Esophagus squamous epithelium (tissue), 5 donors: ENCODE measurements at places on chromosomes 3 and 15. TPM values are rescaled to one million over a fixed set of nuclear protein-coding genes. Genes with fewer than 3 reads are reported as not detected.
A peak's percentile ranks its signal among the peaks of the same experiment; 100 is the strongest.

GRCh38 chr3:187210091-187210490 lies 12.8 kb downstream of the RTP1 start:
- no peak overlapping the region for H3K4me3 ChIP-seq
- peak overlapping the region; percentile 35 for H3K27ac ChIP-seq
- no peak for DNase-seq
- no peaks in the 10 kb centered on the region for H3K27me3 ChIP-seq
- peaks cover 46% of the 10 kb centered on the region for H3K4me1 ChIP-seq

- H3K27ac ChIP-seq, result no peak overlapping the region
- H3K36me3 ChIP-seq, result no peaks in the 10 kb centered on the region
- no peak overlapping the region for H3K4me3 ChIP-seq
- DNase-seq, result no peak
Measured at GRCh38 chr3:81443958-81444357, 317.5 kb downstream of the GBE1 start.

GRCh38 chr15:65801229-65801805 lies 9.2 kb upstream of the DENND4A start:
- no peak overlapping the region for H3K4me3 ChIP-seq
- H3K36me3 ChIP-seq, result no peaks in the 10 kb centered on the region
- peaks cover 7% of the 10 kb centered on the region for H3K4me1 ChIP-seq

DNA sequence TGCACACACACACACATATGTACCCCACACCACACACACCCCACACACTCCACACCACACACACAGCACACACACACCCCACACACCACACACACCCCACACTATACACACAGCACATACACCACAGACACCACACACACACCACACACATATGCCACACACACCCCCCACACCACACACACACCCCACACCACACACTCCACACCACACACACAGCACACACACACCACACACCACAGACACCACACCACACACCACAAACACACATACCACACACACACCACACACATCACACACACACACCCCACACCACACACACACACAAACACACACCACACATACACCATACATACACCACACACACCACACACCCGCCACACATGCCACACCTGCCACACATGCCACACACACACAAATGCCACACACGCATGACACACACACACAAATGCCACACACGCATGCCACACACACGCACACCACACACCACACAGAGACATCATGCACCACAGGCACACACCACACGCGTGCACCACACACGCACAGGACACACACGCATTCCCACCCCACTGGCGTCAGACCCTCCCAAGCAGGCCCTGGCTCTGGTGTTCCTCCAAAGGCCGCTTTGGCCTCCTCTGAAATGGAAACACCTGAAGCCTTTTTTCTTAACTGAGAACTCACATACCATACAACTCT lies 15.7 kb downstream of the CHST13 start:
- DNase-seq, result no peak
- H3K4me3 ChIP-seq, result no peak overlapping the region
- H3K36me3 ChIP-seq, result no peaks in the 10 kb centered on the region
- peaks cover 8% of the 10 kb centered on the region for H3K4me1 ChIP-seq
- no peak overlapping the region for H3K27ac ChIP-seq

DNA sequence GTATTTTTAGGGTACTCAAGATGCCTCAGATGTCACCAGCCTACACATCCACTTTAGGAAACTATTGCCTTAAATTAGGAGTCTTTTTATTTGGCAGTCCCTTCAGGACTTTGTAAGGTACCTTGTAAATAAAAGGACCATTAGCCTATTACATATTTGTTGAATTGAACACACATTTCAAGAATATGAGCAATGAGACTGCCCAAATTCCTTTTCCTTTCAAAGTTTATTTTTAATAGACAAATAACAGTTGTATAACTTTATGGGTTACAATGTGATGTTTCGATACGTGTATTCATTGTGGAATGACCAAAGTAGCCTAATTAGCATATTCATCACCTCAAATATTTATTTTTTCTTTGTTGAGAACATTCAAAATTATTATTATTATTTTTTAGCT lies 176.7 kb upstream of the PDZRN3 start:
- H3K27ac ChIP-seq, result no peak overlapping the region
- H3K4me3 ChIP-seq, result no peak overlapping the region
- no peaks in the 10 kb centered on the region for H3K27me3 ChIP-seq
- no peaks in the 10 kb centered on the region for H3K36me3 ChIP-seq
- H3K4me1 ChIP-seq, result peaks cover 9% of the 10 kb centered on the region

DNA sequence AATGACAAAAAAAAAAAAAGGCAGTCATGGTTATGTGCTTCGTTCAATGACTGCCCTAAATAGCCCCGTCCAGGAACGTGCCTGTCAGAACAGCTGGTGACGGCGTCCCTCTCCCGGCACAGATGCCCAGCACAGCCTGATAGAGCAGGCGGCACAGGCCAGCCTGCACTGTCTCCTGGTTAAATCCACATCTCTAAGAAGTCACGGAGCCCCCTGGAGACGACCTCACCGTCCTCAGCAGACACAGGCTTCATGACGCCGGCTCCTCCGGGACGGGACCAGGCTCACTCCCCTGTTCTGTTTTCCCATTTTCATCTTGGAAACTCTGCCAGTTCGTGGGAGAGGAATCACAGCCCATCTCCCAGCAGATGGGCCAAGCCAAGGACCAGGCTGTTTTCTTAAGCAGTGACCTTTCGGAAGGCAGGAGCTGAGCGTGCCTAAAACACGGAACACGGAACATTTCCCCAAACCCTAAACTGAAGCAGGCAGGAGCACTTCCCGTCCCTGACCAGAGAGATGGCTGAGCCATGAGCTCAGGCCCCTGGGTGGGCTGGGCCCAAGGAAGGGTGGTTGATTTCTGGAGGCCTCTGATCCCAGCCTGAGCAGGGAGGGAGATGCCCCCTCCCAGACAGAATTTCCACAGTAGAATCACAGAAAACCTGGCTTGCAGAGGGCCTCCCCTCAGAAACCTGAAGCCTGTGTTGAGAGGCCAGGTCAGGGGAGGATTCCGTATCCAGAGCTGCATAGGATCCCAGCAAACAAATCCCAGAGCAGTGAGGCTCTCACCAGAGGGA lies 35.9 kb downstream of the ADCY5 start:
- peak overlapping the region; percentile 71 for H3K27ac ChIP-seq
- H3K4me3 ChIP-seq, result peak overlapping the region; percentile 23
- no peak for DNase-seq
- no peaks in the 10 kb centered on the region for H3K36me3 ChIP-seq
- no peaks in the 10 kb centered on the region for H3K27me3 ChIP-seq

DNA sequence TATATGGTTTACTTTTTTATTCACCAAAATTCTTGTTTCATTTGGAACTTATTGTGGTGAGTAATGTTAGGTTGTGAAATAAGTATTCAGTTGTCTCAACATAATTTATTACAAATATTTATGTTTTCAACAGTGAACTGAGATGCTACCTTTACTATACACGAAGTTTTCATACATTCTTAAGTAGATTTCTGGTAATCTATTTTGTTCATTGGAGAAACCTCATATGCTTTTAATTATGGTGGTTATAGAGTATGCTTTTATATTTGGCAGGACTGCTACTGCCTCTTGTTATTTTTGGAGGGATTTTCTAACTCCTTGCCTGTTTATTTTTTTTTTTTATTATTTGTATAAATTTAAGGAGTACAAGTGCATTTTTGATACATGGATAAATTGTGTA lies 253.1 kb downstream of the NLGN1 start:
- H3K27me3 ChIP-seq, result no peaks in the 10 kb centered on the region
- H3K4me3 ChIP-seq, result no peak overlapping the region
- DNase-seq, result no peak
- no peak overlapping the region for H3K27ac ChIP-seq

DNA sequence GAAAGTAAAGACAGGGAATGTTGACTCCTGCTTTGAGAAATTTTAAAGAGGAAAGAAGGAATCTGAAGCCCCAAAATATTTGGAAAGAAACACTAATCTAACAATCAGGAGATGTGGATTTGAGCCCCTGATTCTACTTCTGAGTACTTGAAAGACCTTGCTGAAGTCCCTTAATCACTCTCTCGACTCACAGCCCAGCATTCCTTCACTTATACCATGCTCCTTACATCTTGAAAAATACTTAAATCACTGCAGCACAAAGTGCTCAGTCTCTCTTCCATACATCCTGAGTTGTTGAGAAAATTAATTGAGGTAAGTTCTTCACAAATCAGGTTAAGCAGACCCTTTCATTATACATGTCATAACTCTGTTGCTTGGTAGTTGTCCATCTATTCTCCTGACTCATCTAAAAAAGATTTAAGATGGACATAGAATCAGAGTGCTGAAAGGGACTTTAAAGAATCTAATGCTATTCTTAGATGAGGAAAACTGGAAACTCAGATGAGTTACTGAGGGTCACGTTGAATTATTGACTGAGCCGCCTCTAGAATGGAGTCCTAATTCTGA lies 72.8 kb upstream of the THSD4 start:
- H3K4me3 ChIP-seq, result no peak overlapping the region
- no peaks in the 10 kb centered on the region for H3K27me3 ChIP-seq
- no peaks in the 10 kb centered on the region for H3K36me3 ChIP-seq

DNA sequence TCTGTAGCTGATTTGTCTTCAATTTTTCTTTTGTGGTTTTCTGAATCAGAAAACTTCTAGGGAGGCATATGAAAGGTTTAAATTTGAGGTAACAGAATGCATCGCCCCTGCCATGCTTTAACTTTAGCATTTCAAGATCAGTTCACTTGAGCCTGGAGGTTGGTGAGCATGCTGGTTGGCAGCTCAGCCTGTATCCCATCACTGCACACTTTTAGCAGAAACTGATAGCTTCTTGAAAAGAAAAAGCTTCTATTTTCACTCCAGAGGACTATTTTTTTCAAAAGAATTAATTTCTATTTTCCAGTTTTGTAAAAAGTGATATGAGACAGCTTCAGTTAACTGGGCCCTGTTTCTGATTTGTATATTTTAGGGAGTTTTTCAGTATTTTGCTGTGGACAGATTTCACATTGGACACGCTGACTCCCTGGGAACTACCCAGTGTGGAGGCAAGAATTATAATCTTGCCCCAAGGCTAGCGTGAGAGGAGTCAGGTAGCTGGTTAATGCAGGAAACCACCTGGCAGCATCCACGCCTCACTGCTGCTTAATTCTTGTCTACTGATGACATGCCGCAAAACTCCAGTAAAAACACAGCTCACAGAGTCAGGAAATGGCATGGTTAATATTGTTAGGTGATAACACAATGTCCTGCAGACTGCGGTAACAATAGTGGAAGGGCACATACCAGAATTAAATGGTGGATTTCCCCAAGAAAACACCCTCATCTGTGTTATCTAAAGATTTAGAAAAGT lies 71.4 kb downstream of the DUT start:
- H3K27ac ChIP-seq, result no peak overlapping the region
- H3K4me1 ChIP-seq, result no peaks in the 10 kb centered on the region
- DNase-seq, result no peak
- no peaks in the 10 kb centered on the region for H3K27me3 ChIP-seq
- H3K4me3 ChIP-seq, result no peak overlapping the region

- peaks cover 23% of the 10 kb centered on the region for H3K36me3 ChIP-seq
- no peak for DNase-seq
- H3K4me1 ChIP-seq, result peaks cover 40% of the 10 kb centered on the region
- H3K4me3 ChIP-seq, result no peak overlapping the region
- no peaks in the 10 kb centered on the region for H3K27me3 ChIP-seq
Measured at GRCh38 chr3:39142067-39142466, 11.3 kb downstream of the CSRNP1 start.

- no peak for DNase-seq
- H3K27ac ChIP-seq, result no peak overlapping the region
- no peak overlapping the region for H3K4me3 ChIP-seq
Measured at GRCh38 chr3:126134219-126134975, 46.0 kb downstream of the ALDH1L1 start.

- H3K4me1 ChIP-seq, result no peaks in the 10 kb centered on the region
- no peak for DNase-seq
- no peaks in the 10 kb centered on the region for H3K36me3 ChIP-seq
- H3K27me3 ChIP-seq, result no peaks in the 10 kb centered on the region
Measured at GRCh38 chr15:67327312-67327711, 72.7 kb downstream of the IQCH start.

DNA sequence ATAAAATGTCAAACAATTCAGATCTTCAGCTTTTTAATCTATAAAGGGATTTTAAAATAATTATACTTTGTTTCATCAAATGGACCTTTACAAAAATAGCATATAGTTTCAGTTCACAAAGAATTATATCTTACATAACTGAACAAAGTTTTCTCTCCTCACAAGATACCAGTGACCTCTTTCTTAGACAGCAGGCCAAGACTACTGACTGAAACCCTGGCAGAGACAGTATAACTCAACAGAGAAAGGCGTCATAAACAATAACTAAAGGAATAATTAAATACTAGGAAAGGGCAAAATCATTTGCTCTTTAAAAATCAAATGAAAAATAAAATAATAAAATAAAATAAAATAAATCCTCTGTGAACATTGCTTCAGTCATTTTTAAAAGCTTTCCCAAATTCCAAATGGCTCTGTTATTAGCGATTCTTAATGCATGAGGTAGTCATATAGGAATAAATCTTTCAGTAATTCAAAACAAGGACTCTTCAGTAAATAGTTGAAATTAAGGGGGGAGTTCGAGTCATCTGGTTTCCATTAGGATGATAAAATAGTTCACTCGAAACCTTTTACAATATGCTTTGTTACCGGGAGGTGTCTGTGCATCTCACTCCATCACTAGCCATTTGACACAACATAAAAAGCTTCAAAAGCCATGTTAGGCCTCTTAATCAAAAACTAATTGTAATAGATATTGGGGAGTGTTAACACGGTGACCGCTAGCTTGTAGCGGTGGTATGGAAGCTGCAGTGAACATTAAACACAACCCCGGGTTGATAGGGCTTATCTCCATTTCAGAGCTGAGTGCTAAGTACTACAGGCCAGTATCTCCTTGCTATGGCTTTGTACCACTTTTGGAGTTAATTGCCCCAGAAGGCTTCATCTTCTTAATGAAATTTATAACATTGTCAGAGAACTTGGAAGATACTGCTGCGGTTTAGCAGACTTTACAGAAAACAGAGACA lies 142.9 kb upstream of the NR2F2 start:
- H3K4me3 ChIP-seq, result no peak overlapping the region
- H3K4me1 ChIP-seq, result peaks cover 9% of the 10 kb centered on the region
- H3K27ac ChIP-seq, result no peak overlapping the region

- no peak overlapping the region for H3K27ac ChIP-seq
- no peak for DNase-seq
- peaks cover 8% of the 10 kb centered on the region for H3K4me1 ChIP-seq
- no peak overlapping the region for H3K4me3 ChIP-seq
- no peaks in the 10 kb centered on the region for H3K36me3 ChIP-seq
Measured at GRCh38 chr15:28995705-28996104, 109.9 kb downstream of the APBA2 start.

DNA sequence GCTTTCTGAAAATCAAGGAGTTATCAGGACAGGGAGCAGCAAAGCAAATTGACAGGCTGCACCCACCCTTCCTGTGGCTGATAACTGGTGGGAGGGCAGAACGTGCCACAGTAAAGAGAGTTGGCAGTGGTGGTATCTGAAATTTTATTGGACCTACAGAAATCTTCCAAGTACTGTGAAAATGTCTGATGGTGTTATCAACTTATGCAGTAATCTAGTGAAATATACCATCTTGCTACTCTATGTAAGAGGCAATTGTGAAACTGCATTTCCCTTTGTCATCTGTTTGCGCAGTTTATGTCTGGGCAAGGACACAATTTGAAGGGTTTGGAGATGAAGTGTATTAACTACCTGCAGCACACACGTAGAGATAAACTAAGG lies 1.5 kb downstream of the PLCL2 start:
- H3K27me3 ChIP-seq, result no peaks in the 10 kb centered on the region
- H3K4me3 ChIP-seq, result peak overlapping the region; percentile 62
- peak overlapping the region; percentile 88 for H3K27ac ChIP-seq

The ALDH1A2 gene
- total RNA-seq, result 0.44 TPM

The INSYN1 gene
- total RNA-seq, result 1.4 TPM

The STRIT1 gene
- total RNA-seq, result not detected

The LRRK1 gene
- total RNA-seq, result 5.7 TPM

The GOLGA6L7 gene
- total RNA-seq, result not detected

The MYO5C gene
- 23.8 TPM for total RNA-seq

The SLC15A2 gene
- 4.9 TPM for total RNA-seq

The FOXL2 gene
- total RNA-seq, result 0.19 TPM

The BDH1 gene
- 60.6 TPM for total RNA-seq
